ENCODE measurements at places on chromosomes 4 and X. TPM values are rescaled to one million over a fixed set of nuclear protein-coding genes. Genes with fewer than 3 reads are reported as not detected.

GRCh38 chrX:44035571-44035970 lies 62.4 kb upstream of the NDP start:
- ATAC-seq: no peak

Gene MGARP
- total RNA-seq: 0.28 TPM

- no peak for ATAC-seq
These were observed 38.8 kb upstream of the STIM2 start for GRCh38 chr4:26821677-26822503.

- ATAC-seq: no peak
These were observed 139.5 kb downstream of the TBL1X start for GRCh38 chrX:9604111-9604907.

GRCh38 chr4:147984778-147985138 lies 252.9 kb downstream of the ARHGAP10 start:
- ATAC-seq: no peak

DNA sequence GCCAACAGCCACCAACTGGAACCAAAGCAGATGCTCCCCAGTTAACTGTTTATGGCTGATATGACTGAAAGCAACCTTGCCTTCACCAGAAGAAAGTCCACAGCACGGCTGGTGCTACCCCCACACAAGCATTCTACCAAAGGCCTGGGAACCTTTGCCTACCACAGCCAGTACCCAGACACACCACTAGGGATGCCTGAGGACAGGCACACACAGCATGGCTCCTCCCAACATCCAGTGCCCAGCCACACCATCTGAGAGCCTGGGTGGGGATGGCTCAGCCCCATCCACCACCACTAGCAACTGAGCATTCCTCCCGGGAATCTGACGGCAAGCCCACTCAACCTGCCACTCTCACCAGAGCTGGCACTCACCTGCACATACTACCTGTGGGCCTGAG lies 178.6 kb downstream of the SLC7A11 start:
- no peak for ATAC-seq

Gene ATP8A1
- 2.6 TPM for total RNA-seq

GRCh38 chr4:107913283-107913899 lies 18.0 kb upstream of the CYP2U1 start:
- peak; percentile 89 for ATAC-seq

Gene MAGEA12
- not detected for total RNA-seq

DNA sequence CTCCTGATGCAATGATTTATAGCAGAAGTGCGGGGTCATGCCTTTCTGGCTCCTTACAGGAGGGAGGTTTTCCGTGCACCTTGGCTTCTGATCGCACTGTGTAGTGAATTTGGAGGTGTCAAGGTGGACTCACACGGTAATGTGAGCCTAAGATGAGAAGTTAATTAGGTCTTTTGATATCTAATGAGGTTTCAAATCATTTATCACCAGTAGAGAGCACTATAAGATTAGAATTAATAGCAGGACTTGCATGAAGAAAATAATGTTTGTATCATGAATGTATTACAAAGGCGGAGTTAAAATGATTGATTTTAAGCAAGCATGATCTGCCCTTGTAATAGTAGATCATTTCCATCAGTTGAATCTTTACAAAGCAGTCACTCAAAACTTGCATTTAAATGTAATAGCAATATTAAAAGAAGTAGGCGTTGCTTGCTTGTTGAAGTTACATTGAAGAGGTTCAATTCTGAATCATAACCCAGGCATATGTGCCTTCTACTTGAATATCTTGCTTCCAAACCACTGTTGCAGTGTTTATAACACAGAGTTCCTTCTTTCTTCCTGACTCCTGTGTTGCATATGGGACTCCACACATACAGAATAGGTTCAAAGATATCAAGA lies 152.1 kb downstream of the FMR1NB start:
- no peak for ATAC-seq

Gene FOXR2
- not detected for total RNA-seq

Gene PCDH18
- total RNA-seq: 2.8 TPM

- ATAC-seq: no peak
These were observed 784.2 kb downstream of the GLUD2 start for GRCh38 chrX:121831601-121832000.

- no peak for ATAC-seq
These were observed 242.5 kb upstream of the PRPS2 start for GRCh38 chrX:12548746-12549145.

- ATAC-seq: peak; percentile 59
These were observed at the start of gene LIN54 for GRCh38 chr4:83010522-83011318. TSS of gene LIN54 (minus strand) at chr4:83010823. CDS start at chr4:82984844, 25,979 bp downstream.

Gene RTL3
- not detected for total RNA-seq

- no peak for ATAC-seq
These were observed 106.4 kb downstream of the SH3BGRL start for GRCh38 chrX:81308086-81308829.

DNA sequence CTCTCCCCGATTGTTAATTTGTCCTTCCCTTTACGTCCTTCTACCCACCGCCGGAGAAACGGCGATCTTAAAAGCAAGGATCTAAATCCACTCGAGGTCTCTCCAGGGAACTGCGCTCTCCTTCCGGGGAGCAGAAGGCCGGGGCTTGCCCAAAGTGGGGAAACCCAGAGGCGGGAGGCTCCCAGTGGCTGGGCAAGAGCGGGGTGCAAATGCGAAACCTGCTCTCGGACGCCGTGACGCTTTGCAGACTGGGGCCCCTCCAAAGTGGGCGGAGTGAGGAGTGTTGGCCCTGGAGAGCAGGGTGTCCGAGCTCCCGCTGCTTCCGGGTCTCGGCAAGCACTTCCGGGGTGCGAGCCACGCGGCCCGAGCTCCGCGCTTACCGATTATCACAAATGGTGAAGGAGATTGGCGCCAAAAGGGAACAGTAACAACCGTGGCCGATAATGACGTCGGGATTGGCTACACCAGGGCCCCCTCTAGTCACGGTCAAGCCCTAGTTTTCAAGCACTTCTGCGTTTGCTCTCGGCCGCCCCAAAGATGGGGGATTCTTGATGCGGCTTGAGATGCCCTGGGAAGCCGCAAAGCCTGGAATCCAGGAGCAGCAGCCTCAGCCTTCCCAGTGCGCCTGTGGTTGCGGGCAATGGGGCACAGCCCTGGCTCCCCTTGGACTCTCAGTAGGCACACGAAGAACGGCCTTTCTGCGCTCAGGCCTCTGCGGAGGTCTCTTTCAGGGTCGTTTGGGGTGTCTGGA lies 29.0 kb downstream of the HAND2 start:
- no peak for ATAC-seq

Gene ARSH
- total RNA-seq: 0.40 TPM

GRCh38 chr4:55030589-55030988 lies 94.8 kb downstream of the KDR start:
- peak; percentile 62 for ATAC-seq

DNA sequence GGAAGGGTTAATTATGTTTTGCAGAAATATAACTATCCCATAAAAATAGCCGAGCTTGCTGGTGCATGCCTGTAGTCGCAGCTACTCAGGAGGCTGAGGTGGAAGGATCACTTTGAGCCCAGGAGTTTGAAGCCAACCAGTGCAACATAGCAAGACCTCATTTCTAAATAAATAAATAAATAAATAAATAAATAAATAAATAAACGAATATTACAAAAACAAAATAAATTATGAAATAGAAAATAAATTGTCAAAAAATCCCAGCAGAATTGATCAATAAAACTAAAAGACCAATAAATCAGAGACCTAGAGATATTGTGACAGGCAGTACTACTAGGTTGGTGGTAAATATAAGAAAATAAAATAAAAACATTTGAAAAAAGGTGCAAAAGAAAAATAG lies 6.7 kb upstream of the ARL13A start:
- no peak for ATAC-seq
